Activated CD4-positive, alpha-beta T cell treated with anti-CD3 and anti-CD28 coated beads, Interleukin-2, Interleukin-6, amounts not matched to agents 100 ng/mL and 50 ng/mL, durations not matched to agents 16 hours and 8 hours (primary cell): ENCODE measurements at places on chromosomes 5 and 9.

DNA sequence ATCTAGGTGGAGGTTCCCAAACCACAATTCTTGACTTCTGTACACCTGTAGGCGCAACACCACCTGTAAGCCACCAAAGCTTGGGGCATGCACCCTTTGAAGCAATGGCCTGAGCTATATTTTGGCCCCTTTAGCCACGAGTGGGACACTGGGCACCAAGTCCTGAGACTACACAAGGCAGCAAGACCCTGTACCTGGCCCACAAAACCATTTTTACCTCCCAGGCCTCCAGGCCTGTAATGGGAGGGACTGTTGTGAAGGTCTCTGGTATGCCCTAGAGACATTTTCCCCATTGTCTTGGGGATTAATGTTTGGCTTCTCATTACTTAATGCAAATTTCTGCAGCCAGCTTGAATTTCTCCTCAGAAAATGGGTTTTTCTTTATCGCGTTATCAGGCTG, 24.6 kb upstream of the FAM151B start:
- no peak for DNase-seq

DNA sequence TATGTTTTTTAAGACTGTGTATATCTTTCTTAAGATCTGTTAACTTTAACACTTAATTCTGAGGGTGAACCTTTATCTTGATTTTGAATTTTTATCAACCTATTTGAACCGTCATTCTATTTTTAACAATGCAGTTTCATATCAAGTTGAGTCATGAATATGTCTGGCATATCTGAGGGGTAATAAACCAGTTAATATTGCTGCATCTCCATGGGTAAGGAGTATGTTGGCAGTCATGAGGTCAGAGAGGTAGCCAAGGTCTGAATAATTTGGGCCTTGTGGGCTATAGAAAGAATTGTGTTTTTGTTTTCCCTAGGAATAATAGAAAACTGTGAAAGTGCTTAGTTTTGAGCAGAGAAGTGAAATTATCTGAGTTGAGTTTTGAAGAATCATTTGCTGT, 419.0 kb downstream of the PLK2 start:
- no peak for DNase-seq

- no peak for DNase-seq
These were observed 83.1 kb downstream of the WWC1 start for GRCh38 chr5:168374532-168374931.

DNA sequence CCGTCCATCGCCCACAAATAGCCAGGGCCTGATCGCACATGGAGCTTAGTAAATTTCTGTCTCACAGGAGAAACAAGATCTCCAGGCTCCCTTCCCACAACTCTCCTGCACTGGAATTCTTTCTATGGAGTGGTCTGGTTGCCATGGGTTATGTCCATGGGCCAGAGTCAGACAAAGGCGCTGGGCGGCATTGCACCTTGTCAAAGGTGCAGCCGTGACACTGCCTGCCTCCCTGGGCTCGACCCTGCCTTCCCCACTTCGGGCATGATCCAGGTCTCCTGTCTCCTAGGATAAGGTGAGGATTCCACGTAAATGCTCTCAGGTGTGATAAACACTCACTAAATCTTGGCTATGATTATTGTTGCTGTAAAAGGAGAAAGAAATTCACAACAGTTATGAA, 130.0 kb downstream of the ADAMTS16 start:
- no peak for DNase-seq

DNA sequence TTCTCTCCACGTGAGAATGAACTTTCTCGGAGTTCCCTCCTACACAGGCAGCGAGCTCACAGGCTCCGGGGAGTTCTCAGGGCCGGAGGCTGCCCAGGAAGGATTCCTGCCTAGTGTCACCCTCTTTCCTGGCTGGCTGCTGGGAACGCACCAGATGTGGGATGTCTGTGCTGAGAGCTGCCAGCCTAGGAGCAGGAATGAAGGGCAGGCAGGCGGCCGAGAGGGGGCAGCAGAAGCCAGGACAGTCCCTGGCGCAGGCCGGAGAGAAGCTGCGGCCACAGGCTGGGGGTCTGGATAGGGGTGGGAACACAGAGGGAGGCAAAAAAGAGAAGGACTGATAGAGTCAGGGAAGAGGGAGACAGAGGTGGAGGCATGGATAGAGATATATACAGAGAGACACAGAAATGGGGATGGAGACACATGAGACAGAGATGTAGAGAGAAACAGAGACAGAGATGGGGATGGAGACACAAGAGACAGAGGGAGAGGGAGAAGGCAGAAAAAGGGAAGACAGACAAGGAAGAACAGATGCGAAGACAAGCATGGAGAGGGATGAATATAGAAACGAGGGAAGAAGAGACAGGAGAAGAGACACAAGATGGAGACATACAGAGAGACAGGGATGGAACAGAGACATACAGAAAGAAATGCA, 25.3 kb upstream of the ENHO start:
- peak; percentile 38 for DNase-seq

DNA sequence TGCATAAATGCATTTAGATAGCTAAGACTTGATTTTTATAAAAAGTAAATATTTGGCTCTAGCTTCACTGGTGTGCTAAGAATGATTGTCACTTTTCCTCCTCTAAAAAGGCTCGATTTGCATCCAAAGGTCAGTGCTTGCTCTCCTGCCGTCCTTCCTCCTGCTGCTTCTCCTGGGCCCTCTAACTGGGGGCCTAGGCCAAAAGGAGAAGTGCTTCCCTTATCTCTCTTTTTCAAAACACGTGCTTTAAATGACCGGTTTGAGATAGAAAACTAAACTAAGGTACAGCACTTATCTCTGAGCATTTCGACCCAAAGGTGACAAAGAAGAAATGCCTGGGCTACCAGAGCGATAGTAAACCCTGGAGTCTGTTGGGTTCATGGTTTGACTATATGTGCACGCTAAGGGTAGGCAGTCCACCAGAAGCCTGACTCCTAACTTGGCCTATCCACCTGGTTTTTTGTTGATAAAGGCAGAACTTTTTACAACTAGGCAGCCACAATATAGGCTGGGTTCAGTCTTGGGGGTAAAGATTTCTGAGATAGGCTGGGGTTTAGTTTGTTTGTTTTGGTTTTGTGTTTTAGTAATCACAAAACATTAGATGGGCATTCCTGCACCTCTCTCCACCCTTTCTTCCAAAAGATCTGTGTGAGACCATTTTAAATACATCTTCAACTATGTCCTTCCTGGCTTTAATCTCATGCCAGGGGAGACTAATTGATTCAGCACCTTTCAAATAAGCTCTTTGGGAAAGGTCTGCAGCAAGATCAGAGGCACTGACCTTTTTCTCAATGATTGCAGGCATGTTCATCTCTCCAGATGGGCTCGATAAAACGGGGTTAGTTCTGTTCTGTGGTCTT, 3.8 kb downstream of the NR2F1-AS1 start:
- DNase-seq, result no peak

DNA sequence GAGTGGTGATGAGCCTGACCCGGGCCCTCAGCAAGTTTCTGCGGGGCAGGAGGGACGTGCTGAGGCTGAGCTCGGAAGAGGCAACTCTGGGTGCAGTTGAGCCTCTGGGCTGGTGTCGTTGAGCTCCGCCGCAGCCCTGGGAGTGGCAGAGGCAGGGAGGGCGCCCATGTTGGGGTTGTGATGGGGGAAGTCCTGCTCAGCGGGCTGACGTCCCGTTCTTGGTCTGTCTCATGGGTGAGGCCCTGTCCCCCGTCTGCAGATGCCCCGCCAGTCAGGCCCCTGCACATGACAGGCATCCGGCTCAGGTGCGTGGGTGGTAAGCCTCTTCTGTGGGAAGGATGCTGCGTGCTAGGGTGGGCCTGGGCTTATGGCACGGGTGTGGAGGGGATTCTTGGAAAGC, 64.3 kb downstream of the RXRA start:
- peak; percentile 82 for DNase-seq

GRCh38 chr5:111223787-111224560, at the start of gene CAMK4:
TSS of gene CAMK4 (plus strand) at chr5:111224384. CDS start at chr5:111224484, 100 bp downstream.
- peak; percentile 81 for DNase-seq

GRCh38 chr5:36878392-36879082, 2.0 kb downstream of the NIPBL start:
- no peak for DNase-seq

GRCh38 chr5:111251921-111252320, 27.7 kb downstream of the CAMK4 start:
- DNase-seq, result no peak

- DNase-seq, result no peak
These were observed 68.9 kb downstream of the LURAP1L start for GRCh38 chr9:12843735-12844134.

- peak; percentile 50 for DNase-seq
These were observed 19.3 kb upstream of the PIP5K1B start for GRCh38 chr9:68685770-68686169.

GRCh38 chr5:33840927-33841547, 50.8 kb downstream of the ADAMTS12 start:
- peak; percentile 62 for DNase-seq

DNA sequence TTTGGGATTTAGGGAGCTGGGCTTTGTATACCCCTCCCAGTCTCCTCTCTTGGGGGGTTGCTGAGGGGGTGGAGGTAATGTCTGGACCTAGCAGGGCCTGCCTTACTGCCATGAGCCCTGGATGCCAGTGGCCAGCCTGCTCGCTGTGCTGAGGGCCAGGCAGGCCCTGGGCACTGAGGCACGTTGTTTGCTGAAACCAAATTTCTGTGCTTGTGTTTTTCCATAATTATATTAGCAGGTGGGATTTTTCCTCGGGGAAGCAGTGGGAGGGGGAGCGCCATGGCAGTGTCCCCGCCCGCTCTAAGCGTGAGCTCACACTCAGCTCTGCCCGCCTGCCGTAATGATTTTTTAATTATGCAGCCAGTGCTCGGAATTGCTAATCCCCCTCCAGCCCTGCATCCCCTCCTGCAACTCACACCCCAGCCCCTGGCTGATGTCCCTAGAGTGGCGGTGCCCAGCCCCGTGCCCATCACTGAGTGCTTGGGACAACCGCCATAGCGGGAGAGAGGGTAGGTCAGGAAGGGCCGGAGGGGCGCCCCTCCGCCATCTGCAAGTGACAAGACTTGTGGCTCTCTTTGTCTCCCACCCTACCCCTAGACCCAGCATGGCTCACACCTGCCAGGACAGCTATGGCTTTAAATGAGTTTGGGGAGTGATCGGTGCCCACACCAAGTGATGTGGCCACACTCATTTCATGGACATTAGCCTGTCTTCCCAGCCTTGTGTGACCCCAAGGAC, 20.9 kb downstream of the CXXC5 start:
- DNase-seq, result no peak

GRCh38 chr5:76280494-76280893, 122.6 kb upstream of the IQGAP2 start:
- no peak for DNase-seq

DNA sequence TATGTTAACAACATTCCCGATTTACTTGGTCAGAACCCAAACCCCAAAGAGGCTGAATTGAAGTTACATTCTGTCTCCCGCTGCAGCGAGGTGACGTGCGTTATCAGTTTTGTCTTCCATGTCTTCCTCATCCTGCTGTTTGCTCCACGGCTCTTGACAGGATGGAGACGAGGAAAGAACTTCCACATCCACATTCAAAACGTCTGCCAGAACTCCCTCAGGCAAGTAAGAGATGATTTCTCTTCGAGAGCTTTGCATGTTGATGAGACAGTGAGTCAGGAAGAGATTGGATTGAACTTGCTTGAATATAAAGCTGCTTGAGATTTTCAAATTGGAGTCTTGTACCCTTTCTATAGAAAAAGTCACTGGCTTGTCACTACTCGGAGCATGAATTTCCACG, 242.6 kb downstream of the AUH start:
- DNase-seq, result no peak

- no peak for DNase-seq
These were observed 68.0 kb upstream of the C6 start for GRCh38 chr5:41281215-41281810.

DNA sequence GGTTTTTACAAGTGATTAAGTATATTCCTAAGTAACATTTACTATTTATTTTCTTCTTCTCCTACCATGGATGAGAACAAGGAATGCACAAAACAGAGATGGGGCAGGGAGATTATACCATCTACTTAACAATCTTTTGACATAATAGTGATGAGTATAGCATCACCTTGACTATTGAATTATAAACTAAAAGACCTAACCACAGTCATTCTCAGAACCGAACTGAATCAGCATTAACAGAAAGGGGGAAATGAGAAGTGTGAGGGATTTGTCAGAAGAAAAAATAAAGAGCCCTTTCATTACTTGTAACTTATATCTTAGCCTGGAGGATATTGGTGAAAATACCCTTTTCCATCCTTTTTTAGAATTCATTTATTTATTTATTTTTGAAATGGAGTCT, 21.9 kb downstream of the OR2Y1 start:
- peak; percentile 57 for DNase-seq

DNA sequence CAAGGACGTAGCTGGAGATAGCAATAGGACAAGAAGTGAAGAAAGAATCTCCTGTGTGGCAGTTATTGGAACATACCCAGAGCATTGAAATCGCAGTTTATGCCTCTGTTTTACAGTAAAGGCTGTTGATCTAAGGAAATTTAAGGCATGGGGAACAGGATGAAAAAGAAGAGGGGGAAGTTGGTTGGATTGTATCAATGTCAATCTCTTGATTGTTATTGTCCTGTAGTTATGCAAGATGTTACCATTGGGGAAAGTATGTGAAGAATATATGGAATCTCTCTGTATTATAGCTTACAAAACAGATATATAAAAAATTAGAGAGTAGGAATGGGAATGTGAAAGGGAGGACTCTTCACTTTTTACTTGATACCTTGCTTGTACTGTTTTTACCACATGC, 195.6 kb upstream of the NREP start:
- DNase-seq, result no peak

DNA sequence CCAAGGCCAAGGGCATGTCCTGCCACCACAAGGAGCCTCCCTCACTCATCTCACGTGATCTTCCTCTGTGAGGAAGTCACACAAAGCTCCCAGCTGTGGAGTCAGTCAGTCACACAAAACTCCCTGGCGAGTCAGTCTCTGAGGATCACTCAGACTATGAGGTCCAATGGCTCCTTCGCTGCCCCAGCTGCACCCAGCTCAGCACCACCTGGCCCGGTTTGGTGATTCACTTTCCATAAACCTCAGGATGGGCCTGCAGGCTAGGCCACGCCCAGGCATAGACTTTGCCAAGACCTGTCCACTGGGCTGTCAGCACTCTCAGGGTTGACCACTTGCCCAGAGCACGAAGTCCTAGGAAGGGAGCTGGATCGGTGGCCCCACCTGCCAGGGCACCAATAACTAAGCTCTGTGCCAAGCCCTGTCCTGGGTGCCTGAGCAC, 233.8 kb downstream of the HSPA4 start:
- no peak for DNase-seq

- DNase-seq, result no peak
These were observed at the start of gene FAM81B for GRCh38 chr5:95390812-95391492. TSS of gene FAM81B (plus strand) at chr5:95391366. CDS start at chr5:95391390, 24 bp downstream.

GRCh38 chr5:37844009-37844408, 4.2 kb upstream of the GDNF start:
- no peak for DNase-seq

GRCh38 chr5:115983519-115983918, 21.2 kb downstream of the LVRN start:
- DNase-seq, result no peak

DNA sequence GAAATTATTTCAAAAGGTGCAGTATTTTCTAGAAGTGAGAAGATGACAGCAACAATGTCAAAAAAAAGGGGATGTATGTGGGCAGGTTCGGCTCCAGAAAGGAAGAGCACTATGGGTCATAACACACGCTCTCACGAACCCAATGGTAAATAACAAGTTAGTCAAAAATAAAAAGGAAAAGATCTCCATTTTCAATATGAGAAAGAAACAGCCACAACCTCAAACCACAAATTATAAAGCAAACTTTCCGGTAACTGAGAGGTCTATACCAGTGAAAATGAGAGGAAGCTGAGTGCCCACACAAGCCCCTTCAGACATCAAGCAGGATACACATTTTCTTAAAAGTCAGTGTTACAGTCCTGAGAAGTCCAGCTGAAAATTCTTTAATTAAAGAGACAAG, 398.5 kb upstream of the RPS23 start:
- peak; percentile 77 for DNase-seq

GRCh38 chr9:115080242-115080641, 37.7 kb downstream of the TNC start:
- no peak for DNase-seq
